NCI-H1930 (cell line): ENCODE measurements at places on chromosomes 12 and 14.

GRCh38 chr14:95260537-95261361 is 59.0 kb downstream of the CLMN start:
- no peak for DNase-seq

DNA sequence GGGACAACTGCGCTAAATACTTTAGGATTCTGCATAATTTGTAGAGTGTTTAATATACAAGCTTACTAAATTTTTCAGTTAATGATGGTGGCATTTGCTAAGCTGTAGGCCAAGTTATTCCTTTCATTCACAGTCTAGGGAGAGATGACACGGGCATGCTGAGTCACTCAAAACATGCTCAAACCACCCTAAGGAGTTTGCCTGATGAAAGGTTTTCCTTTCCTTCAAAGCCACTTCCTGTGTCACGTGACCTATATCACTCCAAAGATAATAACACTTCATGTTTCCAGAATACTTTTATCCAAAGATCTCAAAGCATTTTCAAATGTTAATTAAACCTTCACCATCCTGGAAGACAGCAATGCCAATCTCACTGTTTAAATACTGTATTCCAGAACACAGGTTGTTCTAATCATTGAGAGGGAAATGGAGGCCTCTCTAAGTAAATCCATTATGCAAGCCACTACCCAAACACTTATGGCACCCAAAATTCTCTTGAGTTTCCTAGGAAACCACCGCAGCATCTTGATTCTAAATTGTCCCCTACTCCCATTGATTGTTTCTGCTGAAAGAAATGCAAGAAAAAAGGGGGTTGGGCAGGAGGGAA is 207.0 kb upstream of the CDKN3 start:
- no peak for DNase-seq

- DNase-seq: no peak
Measured at GRCh38 chr12:75457191-75457590, 23.4 kb upstream of the GLIPR1 start.

DNA sequence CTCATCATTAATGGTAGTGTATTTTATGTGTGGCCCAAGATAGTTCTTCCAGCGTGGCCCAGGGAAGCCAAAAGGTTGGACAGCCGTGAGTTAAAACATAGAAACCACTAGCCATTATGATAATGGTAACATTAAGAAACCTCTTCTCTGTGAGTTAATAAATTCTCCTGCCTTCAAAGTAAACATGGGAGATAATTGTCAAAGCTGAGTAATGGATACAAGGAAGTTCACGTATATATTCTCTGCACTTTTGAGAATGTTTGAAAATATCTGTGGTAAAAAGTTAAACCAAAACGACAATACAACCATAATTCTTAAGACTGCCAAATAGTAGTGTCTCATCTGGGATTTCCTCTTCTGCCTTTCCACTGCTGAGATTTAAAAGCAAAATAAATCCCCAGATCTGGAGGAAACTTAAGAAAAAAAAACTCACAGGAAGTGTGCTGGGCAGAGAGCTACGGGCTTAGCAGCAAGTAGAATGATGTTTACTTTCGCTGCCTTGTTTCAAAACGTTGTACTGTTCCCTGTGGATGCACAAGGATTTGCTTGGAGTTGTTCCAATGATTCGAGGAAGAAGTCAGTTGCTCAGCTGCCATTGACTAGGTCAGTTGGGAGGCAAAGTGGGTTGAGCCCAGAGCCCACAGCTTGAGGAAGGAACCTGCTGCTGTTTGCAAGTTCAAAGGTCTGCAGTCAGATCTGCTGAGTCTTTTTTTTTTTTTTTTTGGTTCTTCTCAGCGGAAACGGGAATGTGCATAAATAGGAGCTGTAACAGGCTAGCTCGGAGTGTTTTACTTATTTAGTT is 1.7 kb downstream of the TPCN1 start:
- no peak for DNase-seq

DNA sequence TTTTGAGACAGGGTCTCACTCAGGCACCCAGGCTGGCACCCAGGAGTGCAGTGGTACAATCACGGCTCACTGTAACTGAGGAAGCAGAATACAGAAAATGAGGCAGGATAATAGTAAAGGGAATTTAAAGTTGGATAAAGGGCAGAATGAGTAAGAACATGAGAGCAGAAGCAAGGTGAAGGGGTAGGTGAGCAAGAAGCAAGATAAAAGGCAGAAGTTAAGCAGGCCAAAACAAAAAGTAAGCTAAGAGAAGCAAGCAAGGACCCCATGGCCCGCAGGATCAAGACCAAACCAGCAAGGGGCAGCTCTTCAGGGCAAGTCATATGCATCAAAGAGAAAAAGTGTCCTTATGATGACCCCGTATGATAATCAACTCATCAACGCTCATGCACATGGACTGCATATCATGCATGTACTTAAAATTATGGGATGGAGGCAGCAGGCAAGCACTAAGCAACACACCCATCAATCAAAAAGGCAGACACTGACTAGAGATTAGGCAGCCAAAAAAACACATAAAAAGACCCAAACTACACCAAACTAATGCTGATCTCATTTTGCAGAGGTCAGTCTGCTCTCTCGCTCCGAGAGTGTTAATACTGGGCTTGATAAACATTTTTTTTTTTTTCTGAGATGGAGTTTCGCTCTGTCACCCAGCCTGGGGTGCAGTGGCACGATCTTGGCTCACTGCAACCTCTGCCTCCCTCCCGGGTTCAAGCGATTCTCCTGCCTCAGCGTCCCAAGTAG is 11.6 kb downstream of the TIMELESS start:
- DNase-seq: no peak

- no peak for DNase-seq
Measured at GRCh38 chr12:43669373-43669772, 89.2 kb downstream of the PUS7L start.

DNA sequence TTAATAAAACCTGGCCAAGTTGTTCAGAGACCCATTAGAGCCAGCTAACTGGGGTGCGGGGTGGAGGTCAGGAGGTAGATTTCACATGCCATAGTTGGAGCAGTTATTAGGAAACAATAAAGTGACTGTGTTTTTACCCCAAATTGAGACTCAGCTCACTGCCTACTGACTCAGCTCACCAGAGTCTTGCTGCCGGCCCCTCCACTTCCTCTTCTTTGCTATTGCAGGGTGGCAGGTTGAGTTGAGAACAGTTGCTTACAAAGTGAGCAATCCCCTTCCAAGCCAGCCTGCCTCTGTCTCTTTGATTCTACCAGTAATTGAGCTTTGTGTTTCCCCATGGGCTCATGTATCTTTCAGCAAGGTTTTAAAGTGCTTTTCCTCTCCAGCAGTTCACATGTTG is 12.9 kb downstream of the ST8SIA1 start:
- DNase-seq: no peak

DNA sequence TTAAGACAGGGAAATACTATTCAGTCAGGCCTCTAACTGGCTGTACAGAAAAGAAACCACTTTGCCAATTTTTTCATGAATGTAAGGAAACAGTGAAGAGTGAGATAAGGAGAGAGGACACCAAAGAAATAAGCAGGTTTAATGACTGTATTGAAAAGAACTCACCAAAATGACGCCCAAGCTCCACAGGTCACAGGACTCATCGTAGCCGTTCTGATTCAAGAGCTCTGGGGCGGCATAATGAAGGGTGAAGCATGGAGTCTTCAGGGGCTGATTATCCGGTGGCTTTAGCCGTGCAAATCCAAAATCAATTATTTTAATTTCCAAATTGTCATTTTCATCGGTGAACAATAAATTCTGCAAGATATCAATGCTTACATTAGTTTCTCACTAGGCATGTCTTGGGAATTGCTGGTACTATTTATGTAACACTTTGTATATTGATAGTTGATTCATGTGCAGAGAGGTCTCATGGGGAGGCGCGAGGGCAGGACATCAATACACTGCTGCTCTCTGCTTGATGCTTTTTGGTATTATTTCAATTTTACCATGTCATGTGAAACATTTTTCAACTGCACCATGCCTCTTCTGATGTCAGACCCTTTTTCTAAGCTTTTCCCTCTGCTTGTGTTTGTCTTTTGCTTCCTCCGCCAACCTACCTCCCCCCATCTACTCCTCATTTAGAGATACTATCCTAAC is 74.2 kb upstream of the TTC7B start:
- DNase-seq: no peak

GRCh38 chr12:98446682-98447081 is 68.7 kb upstream of the TMPO start:
- DNase-seq: no peak

- DNase-seq: no peak
Measured at GRCh38 chr12:76008428-76008827, 23.1 kb downstream of the PHLDA1 start.

DNA sequence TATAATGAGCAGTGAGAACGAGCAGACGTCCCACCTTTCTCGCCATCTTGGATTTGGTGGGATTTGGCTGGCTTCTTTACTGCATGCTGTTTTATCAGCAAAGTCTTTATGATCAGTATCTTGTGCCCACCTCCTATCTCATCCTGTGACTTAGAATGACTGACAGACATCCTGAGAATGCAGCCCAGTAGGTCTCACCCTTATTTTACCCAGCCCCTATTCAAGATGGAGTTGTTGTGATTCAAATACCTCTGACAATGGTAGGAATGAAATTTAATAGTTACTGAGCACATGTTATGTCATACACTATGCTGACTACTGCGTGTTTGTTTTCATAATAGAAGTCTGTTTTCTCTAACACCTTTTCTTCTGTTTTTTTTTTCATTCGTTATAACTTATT is 1.9 kb downstream of the TMTC3 start:
- DNase-seq: no peak

GRCh38 chr12:82027612-82028011 is 268.5 kb upstream of the PPFIA2 start:
- DNase-seq: no peak

DNA sequence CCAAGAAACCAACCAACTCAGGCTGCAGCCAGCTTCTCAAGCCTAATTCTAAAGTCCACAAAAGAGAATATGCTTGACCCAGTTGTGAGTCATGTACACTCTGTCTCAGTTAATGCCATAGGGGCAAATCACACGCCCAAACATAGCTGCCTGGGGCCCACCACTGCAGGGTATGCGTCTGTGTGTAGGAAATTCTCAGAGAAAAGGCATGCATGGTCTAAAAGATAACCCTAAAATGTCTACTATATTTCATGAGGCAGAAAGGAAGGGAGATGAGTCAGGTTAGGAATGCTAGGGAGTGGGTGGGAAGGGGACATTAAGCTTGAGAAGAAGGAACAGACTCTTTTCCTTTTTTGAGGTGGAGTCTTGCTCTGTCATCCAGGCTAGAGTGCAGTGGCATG is 22.3 kb upstream of the SPTLC2 start:
- no peak for DNase-seq

DNA sequence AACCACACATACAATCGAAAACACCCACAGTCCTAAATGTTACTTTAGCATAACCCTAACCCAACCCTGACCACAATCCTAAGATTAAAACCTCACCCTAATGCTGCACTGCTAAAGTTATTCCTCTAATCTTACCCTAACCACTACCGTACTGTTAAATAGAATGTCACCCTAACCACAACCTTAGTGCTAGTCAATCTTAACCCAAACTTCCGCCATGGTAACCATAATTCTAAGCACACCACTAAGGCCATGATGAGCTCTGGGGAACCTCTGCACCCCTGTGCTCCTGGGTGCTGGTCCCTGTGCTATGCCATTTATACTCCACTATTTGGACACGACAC is 38.0 kb downstream of the LTBP2 start:
- no peak for DNase-seq

GRCh38 chr12:96414637-96415036 is 14.4 kb upstream of the CDK17 start:
- no peak for DNase-seq

DNA sequence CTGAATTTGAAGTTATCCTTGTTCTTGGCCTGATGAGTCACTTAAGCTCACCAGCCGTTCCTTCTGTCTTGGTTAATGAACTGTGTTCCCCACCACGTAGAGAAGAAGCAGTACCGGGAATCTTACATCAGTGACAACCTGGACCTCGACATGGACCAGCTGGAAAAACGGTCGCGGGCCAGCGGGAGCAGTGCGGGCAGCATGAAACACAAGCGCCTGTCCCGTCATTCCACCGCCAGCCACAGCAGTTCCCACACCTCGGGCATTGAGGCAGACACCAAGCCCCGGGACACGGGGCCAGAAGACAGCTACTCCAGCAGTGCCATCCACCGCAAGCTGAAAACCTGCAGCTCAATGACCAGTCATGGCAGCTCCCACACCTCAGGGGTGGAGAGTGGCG is 68.2 kb downstream of the FRMD6 start:
- no peak for DNase-seq

DNA sequence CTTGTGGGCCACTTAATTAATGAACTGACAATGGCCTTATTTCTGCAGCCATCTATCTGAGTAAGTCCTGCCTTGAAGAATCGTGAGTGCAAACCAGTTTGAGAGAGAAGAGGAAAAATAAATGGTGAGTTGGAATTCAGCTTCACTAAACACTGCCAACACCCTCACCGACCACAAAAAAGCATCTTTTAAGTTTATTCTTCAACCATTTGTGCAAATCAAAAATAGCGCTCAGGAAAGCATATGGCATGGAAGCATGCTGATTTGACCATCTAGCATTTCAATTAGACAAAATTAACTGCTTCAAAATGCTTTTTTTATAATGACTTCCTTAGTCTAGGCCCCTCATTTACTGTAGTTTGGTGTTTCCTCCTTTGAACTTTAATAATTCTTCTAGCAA is 294.0 kb downstream of the PPFIA2 start:
- no peak for DNase-seq

- no peak for DNase-seq
Measured at GRCh38 chr12:25058658-25059058, 109.8 kb upstream of the BCAT1 start.

GRCh38 chr12:95413576-95413975 is 60.4 kb upstream of the METAP2 start:
- DNase-seq: no peak

- DNase-seq: no peak
Measured at GRCh38 chr12:15183821-15184220, 37.4 kb downstream of the RERG start.

GRCh38 chr14:77302926-77303325 is 17.8 kb downstream of the POMT2 start:
- no peak for DNase-seq

DNA sequence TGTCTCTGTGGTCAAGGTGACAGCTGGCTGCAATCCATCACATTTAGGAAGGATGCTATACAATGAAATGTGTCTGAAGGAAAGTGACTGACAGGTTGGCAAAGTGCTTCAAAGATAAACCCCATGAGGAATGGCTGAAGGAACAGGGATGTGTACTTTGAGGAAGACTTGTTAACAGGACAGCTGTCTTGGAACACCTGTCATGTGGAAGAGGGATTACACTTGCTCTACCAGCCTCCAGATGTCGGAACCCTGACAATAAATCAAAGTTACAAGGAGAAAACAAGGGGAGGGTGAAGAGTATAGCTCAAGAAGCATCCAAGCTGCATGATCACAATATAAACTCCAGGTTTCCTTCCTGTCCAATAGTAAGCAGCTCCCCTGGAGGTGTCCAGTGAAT is 147.8 kb upstream of the TMCC3 start:
- no peak for DNase-seq

DNA sequence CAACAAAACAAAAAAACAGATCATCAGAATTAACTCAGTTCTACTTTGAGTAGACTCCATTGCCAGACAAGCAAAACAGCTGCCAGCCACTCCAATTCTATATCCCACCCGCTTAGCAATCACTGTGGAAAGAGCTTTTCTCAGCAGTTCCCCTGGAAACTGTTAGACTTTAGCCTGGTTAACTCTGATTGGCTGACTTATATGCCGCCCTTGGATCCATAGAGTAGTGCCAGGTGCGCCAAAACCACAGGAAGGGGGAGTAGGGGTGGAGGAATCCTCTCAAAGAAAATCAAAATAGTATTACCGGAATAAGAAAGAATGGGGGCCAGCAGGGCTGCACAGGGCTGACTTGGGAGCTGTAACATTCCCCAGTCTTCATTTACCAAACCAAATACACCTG is 5.4 kb upstream of the EML5 start:
- DNase-seq: no peak
